CD4-positive, alpha-beta T cell treated with Interleukin-15 for 4 hours (primary cell): ENCODE measurements at places on chromosomes 6 and 20.

- DNase-seq, result no peak
Observed at GRCh38 chr6:80227545-80228105, 121.2 kb downstream of the BCKDHB start.

GRCh38 chr6:131303338-131303930 is 168.2 kb downstream of the AKAP7 start:
- DNase-seq, result no peak

GRCh38 chr6:105810922-105811482 is 275.1 kb upstream of the PRDM1 start:
- DNase-seq, result no peak

GRCh38 chr6:15399641-15400470 is 154.0 kb downstream of the JARID2 start:
- DNase-seq, result no peak

- no peak for DNase-seq
Observed at GRCh38 chr6:109299776-109300564, 82.3 kb downstream of the CD164 start.

GRCh38 chr6:141491684-141492083 is 641.0 kb upstream of the GJE1 start:
- DNase-seq, result no peak

GRCh38 chr6:131363947-131364834 is 208.8 kb upstream of the ARG1 start:
- DNase-seq, result no peak

DNA sequence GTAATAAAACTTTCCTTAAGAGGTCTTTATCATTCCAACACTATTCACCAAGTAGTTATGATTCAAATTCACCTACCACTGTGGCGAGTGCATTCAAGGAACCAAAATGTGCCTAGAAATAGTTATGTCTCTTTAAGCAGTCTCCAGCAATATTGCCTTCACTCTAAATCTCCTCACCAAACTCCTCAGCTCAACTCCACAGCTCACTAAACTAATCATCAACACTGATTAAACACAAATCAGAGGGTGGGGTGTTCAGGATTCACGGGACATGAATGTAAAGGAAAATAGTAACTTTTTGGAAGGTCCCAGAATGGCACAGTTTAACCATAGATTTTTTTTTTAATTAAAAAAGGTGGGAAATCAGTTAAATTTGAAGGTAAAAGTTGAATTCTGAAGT is 70.5 kb upstream of the THEMIS start:
- no peak for DNase-seq

- no peak for DNase-seq
Observed at GRCh38 chr6:38320843-38321242, 318.9 kb downstream of the BTBD9 start.

DNA sequence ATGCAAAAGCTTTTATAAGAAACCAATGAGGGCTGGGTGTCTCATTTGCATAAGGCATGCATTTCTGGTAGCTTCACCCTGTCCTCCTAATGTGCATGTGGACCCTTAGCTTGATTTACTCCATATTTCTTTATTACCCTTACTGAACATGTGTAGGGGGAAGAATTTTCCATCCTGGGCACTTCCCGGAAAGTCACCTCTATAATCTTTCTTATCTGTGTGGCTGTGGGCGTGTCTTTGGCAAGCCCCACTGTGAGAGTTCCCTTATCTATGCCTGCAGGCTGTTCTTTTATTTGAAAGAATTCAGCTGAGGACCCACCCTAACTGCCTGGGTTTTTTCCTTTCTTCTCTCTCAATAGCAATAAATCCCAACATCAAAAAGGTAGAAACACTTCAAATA is 627.8 kb downstream of the DOK5 start:
- DNase-seq, result no peak

DNA sequence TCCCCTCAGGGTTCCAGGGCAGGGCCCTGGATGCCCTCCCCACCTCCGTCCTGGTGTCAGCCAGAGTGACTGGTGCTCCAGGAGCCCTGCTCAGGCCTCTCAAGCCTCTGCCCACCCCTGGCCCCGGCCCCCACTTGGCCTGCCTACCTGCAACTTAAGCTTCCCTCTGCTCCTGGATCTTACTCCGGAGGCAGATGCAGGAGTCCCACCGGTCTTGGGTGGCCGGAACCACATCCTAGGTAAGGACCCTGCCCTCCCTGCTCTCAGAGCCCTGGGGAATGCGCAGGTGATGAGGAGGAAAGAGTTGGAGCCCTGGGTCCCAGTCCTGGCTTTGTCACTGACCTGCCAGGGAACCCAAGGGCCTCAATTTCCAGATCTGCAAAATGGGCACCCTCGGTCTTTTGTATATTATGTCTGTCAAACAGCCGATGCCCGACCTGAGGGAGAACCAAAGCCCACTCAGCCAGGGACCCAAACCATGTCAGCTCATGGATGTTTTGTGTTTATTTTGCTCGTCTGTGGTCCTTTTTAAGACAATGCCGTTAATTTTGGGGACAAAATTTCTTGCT is 34.5 kb upstream of the BPIFA2 start:
- DNase-seq, result no peak

- DNase-seq, result no peak
Observed at GRCh38 chr6:7604506-7604905, 14.5 kb downstream of the SNRNP48 start.

DNA sequence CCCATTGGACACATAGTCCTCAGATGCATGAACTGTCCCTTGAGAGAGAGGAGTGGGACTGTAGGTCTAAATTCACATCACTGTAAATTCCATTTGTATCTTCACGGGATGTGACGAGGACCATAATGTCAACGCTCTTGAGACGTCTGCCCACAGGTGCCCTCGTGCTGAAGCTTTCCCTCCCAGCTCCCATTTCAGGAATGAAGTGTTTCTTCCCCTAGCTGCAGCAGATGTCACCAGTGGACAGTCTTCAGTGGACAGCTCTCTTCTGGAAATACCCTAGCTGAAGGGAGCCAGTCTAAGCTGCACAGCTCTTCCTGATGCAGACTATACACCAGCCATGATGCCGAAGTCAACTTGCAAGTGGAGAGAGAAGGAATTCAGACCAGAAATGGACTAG is 217.4 kb upstream of the ECI2 start:
- DNase-seq, result no peak

- no peak for DNase-seq
Observed at GRCh38 chr6:52545406-52546119, 31.3 kb downstream of the TRAM2 start.

DNA sequence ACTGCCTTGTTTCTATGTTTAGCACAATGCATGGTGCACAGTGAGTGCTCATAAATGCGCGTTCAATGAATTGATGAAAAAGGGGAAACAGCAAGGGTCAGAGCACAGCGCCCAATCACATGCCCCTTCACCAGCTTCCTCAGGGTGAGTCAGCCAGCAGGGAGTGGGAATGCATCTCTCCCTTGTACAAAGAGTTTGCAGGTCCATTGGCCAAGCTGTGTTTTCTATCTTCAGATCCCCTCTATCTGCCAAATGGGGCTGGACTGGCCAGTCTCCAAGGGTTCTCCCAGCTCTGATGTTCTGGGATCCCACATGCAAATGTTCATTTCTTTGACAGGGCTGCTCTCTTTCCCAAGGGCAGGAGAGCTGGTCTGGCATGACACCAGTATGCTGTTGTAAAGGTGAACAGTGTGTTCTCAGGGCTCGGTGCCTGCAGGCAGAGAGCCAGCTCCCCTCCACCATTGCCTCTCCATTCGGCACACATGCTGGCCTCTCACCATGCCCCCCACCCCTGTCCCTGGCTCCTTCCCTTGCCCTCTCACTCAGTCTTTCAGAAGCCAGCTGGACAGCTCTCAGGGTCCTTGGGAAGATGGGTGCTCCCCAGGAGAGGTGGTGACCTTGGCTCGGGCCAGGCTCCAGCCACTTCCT is 25.0 kb downstream of the ANGPT4 start:
- no peak for DNase-seq

- no peak for DNase-seq
Observed at GRCh38 chr6:83708970-83709747, at the start of gene SNAP91. TSS of gene SNAP91 (minus strand) at chr6:83709101. CDS start at chr6:83707927, 1,174 bp downstream.

GRCh38 chr20:40056171-40056570 is 632.9 kb downstream of the MAFB start:
- no peak for DNase-seq

- DNase-seq, result no peak
Observed at GRCh38 chr20:24784607-24785006, 164.5 kb upstream of the CST7 start.

- DNase-seq, result no peak
Observed at GRCh38 chr6:141361559-141361958, 771.2 kb upstream of the GJE1 start.

DNA sequence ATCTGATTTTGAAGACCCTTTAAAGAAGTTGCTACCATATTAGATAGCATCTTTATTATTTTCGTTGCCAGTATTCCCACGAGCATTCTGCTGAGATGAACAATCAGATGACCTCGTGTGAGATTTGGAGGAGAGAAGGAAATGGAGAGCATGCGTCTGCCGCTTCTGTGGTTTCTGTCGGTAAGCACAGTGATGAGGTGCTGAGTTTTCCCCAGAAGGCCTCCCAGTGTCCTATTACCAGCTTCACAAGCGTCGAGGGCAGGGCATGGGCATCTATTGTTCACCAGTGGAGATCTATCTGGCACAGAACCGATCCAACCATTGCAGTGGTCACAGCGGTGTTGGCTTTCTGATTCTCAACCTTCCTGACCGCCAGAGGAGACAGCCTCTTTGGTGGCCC is 29.4 kb downstream of the TRAF3IP2 start:
- no peak for DNase-seq

DNA sequence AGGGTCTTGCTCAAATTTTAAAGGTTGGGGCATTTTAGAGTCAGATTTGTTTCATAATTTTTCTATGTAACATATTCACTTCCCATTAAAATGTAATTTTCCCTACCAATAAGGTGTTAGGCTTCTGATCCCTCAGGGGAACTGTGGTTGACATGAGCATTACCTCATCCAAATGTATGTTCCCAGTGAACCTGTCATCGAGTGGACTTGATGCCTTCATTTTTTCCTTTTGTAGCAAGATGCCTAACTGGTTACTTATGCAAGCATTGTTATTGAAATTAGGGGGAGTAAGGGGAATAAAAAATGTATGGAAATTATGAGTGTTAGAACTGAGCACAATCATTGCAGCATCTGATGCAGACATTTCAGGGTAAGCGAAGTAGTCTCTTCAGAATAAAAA is 360.5 kb downstream of the BCKDHB start:
- no peak for DNase-seq

- DNase-seq, result no peak
Observed at GRCh38 chr6:156917213-156917612, 140.0 kb downstream of the ARID1B start.

DNA sequence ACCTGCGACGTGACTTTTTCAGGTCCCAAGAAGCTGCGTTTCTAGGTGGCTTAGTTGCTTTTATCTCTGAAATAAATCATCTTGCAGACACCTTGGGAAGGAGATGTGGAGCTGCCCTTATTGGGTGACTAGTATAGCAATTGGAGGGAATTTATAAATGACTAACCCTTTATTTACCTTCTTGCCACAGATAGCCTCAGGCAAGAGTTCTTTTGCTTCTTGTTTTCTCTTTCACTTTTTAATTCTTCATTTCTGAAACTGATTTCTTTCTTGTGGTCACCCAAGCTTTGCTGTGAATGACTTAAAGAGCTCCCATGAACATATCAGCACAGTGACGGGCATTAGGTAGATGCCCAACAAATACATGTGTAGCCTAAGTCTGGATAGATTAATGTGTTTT is 3.0 kb downstream of the ADGRF4 start:
- DNase-seq, result no peak

- no peak for DNase-seq
Observed at GRCh38 chr6:170112583-170112860, 178.4 kb downstream of the DLL1 start.

DNA sequence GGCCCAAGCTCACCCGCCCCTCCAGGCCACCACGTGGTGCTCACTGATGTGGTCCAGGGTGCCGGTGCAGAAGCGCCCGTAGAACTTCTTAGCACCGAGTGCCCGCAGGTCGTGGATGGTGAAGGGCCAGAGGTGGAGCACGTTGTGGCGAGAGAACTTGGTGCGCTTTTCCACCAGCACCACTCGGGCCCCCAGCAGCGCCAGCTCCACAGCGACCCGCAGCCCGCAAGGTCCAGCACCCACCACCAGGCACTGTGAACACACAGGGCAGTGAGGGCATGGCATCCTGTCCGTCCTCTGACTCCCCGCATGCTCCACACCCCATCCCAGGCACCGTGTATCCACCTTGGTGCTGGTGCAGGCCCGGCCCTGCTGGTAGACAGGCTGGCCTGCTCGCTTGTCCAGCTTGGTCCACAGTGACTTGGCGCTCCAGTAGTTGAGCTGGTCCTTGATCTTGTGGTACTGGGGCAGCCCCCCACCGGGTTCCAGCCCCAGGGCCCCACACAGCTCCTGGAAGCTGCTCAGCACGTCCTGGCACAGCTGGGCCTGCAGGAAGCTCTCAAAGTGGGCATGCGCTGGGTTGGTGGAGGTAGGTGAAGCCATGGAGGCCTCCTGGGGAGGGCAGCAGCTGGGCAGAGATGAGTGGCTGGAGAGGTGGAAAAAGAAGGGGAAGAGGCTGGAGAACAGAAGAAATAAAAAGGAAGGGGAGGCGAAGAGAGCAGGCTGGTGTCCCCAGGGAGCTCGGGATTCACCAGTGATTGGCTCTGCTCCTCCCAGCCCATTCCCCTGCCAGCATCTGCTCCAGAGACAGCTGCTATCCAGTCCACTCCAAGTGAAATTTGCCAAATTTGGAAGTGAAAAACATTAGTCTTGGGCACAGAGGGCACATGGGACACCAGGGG is 1.7 kb downstream of the MICAL1 start:
- DNase-seq, result no peak

- peak; percentile 6 for DNase-seq
Observed at GRCh38 chr6:151289399-151290007, 49.7 kb downstream of the AKAP12 start.

GRCh38 chr6:97674802-97675201 is 391.8 kb upstream of the MMS22L start:
- DNase-seq, result no peak

DNA sequence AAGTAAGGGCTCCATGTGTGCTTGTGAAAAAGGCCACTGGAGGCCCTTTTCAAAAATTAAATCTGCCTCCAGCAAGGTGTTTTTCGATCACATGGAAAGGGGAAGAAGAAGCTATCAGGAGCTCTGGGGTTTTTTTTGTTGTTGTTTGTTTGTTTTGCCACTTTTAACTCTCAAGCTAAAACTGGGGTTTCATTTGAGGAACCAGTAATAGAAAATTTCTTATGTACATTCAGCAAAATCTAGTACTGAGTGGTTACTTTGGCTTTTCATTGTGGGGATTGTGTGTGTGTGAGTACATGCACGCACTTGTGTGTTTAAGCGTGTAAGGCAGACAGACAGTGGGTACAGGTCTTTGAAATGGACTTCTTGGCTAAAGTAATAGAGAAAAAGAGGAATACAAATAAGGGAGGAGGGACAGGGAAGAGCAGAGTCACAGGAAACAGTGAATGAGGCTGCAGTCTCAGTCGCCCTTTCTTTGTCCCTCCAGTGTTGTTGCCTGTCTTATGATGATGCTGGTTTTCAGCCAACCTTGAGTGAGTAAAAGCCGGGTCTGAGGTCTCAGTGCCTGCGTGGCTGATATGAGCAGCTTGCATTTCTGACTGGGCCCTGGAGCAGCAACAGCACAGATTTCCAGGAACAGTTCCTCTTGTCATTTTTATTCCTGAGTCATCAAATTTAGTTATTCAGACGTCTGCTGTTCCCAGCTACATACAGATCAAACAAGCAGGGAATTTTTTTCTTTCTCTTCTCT is 26.2 kb downstream of the SLC16A10 start:
- peak; percentile 45 for DNase-seq
